ENCODE measurements at places on chromosomes 5 and 9.

GRCh38 chr9:137319739-137320551, 17.9 kb upstream of the NRARP start:
- DNase-seq: no peak

GRCh38 chr5:176676361-176676824, 29.1 kb downstream of the TSPAN17 start:
- no peak for DNase-seq

DNA sequence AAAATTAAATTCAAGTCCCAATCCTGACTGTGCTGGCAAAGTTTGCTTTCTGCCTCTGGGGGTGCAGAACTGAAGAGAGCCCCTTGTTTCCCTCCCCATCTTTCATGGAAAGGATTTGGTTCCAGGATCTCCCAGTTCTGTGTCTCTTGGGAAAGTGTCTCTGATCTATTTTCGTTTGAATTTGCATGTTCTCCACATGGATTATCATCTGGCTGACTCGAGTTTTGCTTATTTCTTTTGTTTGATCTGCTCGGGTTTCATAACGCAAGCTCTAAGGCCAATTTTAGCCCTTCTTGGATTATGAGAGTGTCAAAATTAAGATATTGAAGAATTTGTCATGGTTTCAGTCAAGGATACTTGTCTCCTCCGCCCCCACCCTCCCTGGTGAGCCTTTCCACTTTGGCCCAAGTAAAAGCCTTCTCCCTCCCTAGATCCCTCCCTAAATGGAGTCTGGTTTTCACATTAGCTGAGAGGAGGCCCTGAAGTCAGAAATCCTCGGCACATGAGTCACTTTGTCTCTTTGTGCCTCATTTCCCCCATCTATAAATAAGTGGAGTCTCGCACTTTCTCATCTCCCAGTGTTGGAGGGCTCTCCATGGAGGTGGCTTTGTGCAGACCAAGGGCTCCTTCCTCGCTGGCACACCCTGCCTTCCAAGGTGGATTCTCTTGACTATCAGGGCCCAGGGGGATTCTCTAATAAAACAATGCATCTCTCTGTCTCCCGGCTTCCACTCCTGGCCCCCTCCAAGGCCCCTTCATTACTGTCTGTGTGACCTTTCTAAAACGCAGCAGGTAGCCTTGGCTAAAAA, 17.3 kb downstream of the ADRB2 start:
- peak; percentile 36 for DNase-seq

DNA sequence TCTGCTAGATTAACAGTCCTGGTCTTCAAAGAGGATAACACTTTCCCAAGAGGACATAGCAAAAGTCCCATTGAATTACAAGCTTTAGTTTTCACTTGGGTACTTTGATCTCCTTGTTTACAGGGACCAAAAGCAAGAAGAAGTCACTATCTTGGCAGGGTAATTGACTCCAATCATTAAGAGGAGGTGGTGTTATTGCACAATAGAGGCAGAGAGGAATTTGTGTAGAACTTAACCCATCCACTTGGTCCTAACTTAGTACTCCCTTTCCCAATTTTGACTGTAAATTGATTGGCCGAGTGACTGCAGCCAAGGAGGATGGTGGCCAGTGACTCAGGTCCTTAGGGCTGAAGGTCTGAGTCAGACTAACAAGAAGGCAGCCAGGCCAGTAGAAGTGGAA, 9.3 kb upstream of the TRPC7 start:
- DNase-seq: no peak

GRCh38 chr5:4939042-4939781, 200.9 kb upstream of the ADAMTS16 start:
- no peak for DNase-seq

DNA sequence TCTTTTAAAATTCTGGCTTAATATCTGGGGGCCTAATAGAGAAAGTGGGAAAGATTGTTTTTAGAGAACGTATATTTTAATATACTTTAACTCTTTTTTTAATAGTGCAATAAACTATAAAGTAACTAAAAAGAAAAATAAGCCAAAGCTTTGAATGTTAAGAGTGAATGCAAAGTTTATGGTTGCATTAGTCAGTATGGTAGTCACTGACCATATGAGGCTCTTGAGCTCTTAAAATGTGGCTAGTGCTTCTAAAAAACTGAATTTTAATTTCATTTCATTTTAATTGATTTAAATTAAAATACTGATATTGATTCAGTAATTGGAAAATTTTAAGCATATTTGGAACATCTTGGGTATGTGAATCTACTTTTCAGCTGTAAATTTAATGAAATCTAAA, 310.7 kb downstream of the PJA2 start:
- DNase-seq: no peak

DNA sequence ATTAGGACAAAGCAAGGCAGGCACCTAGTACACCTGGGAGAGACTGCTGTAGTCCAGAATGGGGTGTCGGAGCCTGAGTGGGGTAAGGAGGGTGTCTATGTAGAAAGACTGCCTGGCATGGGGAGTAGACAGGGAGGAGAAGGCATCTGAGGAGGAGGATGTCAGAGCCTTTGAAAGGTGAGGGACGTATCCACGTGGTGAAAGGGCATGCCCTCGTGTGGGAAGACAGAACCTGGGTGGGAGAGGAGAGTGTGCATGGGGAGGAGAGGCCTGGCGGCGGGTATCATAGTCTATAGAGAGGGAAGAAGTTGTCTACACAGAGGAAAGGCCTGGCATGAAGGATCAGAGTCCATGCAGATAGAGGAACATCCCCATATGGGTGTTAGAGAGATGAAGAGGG, 91.8 kb downstream of the NDFIP1 start:
- DNase-seq: no peak

- DNase-seq: no peak
Observed at GRCh38 chr9:4822057-4822456, 29.3 kb downstream of the RCL1 start.

- DNase-seq: peak; percentile 79
Observed at GRCh38 chr5:142151436-142152383, 43.1 kb downstream of the NDFIP1 start.

DNA sequence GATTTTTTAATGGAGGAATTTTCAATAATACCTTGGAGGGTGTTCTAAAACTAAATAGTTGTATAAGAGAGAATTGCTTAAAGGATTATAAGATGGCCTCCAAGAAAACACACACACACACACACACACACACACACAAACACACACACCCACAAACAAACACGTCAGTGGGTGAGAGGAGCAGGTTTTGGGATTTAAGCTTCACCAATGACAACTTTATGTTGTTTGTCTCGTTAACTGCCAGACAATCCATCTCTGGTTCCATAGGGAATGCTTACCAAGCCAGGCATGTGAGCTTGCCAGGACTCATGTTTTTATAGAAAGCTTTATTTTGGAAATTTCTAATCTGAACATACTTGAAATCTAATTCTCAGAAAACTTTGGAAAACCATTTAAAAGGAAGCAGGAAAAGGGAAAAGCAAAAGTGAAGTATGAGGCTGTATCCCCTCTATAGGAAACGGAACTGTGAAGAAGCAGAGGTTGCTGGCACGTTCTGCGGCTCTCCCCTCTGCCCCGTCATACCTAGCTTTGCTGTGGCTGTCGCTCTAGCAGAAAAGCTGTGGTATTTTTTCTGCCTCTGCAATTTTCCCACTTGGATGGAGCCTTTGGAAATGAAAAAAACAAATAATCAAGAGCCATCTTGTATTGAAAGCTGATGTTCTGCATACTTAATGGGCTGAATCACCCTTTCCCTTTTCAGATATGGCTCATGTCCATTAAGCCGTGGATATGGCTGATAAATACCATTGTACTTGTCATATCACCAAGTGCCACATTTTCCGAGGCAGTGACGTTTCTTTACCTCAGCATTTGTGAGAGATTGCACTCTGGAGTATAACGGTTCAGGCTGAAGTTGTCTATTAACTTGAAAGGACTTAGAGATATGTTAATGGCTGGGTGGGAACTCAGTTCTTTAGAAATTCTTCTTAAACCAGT, 112.7 kb downstream of the NTRK2 start:
- DNase-seq: peak; percentile 24

Measured in epithelial cell of esophagus (primary cell).